ENCODE measurements at places on chromosomes 13 and 19.
A peak's percentile ranks its signal among the peaks of the same experiment; 100 is the strongest.

GRCh38 chr13:111503905-111504695, 183.7 kb downstream of the TEX29 start:
- no peak for DNase-seq

DNA sequence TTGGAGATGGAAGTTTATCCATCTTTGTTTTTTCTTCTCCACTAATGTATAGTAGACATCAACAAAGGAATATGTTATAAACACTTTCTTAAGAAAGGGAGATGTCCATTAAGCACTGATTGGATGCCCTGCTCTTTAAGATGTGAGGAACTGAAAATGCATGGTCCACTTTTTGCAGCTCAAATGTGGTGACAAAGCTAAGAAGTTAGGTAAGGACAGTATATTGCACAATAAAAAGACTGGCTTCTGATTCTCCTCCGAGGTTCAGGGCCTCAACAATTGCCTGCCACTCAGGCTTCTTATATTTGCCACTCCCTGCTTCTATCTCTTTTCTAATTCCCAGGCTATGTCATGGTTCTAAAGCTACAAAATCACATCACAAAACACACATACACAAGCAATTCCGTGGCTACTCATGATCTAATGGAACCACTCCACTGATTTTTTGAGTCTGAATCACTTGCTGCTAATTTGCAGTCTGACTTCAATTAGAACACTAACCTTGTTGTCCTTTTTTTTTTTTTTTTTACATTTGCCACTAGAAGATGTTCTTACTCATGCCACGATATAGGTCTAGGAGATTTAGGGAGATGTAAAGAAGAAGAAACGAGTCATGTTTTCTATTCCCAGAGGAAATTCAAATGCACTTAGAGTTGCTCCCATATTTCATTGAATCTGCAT, 29.6 kb upstream of the TNFSF11 start:
- no peak for DNase-seq

GRCh38 chr13:43244481-43244880, 221.1 kb downstream of the DNAJC15 start:
- DNase-seq: no peak

GRCh38 chr19:7099597-7099921, 30.1 kb downstream of the ZNF557 start:
- DNase-seq: no peak

DNA sequence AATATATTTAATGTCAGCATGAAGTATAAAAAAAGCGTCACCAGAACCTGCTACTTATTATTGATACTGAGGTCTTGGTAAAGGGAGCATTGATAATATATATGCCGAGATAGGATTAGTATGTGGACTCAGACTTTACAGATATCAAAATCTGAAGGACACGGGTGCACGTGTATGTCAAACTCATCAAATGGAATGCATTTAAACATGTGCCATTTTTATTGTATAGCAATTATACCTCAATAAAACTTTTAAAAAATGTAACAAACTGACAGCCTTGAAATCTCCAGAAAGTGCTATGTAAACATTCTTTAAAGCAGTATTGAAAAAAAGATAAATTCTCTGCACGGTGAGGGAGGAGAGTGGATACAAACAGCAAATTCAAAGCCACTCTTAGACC, 157.9 kb downstream of the RNF17 start:
- DNase-seq: no peak

DNA sequence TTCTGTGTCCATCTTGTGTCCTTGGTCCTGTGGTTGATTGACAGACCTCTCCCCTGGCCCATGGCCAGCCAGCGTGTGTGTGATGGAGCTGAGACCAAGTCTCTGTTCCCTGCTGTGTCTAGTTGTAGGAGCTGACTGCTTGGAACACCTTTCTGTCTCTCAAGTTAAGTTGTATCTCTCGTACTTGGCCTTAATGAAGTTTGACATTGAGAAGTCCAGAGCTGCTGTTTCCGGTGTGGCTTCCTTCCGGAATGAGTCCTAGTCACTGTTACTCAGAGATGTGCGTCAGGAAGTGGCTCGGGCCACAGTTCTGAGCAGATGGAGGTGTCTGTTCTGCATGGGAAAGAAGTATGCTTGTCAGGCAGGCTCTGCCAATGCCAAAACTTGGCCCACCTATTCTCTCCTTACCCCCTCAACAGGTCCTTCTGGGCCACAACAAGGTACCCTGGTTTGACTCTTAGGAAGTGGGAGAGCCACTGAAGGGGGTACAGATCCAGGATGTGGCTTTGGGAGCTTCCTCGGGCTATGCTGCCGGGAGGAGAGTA, 54.3 kb downstream of the GATAD2A start:
- DNase-seq: peak; percentile 58

- peak; percentile 97 for DNase-seq
Observed at GRCh38 chr19:11694533-11695439, 44.0 kb downstream of the ZNF823 start.

GRCh38 chr13:59780058-59780457, 383.7 kb downstream of the DIAPH3 start:
- DNase-seq: no peak

GRCh38 chr13:97535614-97536013, 101.6 kb downstream of the RAP2A start:
- DNase-seq: no peak

DNA sequence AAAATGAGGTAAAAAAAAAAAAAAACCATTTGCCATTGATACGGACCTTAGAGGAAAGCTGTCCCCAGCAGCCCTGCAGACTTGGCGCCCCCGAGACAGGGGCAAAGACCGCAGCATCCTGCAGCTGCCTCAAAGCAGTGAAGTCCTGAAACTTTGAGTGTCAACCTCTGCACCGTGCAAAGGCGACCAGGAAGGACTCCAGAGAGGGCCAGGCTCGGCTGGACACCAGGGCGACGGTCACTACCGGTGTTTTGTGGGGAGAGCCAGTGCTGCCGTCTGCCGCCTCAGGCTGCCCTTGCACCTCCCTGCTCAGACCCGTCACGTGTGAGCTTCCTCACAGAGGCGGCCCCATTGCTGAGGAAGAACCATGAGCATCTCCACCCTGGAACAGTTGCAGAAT, 146.7 kb upstream of the SPACA7 start:
- DNase-seq: no peak

- no peak for DNase-seq
Observed at GRCh38 chr13:20491926-20492435, 33.7 kb downstream of the CRYL1 start.

DNA sequence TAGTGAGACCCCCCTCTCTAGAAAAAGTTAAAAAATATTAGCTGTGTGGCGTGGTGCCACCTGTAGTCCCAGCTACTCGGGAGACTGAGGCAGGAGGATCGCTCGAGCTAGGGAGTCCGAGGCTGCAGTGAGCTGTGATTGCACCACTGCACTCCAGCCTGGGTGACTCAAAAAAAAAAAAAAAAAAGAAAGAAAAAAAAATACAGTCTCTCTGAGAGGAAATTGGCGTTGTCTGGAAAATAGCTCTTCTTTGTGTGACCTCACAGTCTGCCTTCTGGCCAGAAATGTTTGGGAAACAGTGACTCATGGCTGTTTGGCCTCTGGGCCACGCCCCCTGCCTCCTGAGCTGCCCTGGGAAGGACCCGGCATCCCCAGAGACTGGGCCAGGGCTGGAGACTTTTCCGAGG, 10.7 kb downstream of the MARCHF2 start:
- peak; percentile 93 for DNase-seq

GRCh38 chr19:2312820-2313501, 5.0 kb upstream of the LINGO3 start:
- no peak for DNase-seq

DNA sequence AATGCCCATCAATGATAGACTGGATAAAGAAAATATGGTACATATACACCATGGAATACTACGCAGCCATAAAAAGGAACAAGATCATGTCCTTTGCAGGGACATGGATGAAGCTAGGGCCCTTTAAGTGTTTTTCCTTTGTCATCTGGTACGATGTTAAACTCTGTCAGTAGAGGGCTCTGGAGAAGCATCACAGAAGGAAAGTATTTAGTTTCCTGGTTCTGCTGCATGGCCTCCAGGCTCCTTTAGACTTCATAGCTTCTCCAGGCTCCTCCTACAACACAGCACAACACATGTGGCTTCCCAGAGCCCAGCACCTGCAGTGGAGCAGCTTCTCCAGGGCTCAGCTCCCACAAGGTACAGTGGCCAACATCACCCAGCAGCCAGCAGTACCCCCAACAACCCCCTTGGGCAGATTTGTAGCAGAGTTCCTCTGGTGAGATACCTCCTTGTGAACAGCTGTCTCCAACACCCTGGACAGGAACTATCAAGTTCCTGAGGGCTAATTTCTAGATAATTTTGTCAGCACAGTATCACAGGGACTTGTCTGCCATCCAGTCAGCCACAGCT, 63.4 kb downstream of the KCTD12 start:
- no peak for DNase-seq

DNA sequence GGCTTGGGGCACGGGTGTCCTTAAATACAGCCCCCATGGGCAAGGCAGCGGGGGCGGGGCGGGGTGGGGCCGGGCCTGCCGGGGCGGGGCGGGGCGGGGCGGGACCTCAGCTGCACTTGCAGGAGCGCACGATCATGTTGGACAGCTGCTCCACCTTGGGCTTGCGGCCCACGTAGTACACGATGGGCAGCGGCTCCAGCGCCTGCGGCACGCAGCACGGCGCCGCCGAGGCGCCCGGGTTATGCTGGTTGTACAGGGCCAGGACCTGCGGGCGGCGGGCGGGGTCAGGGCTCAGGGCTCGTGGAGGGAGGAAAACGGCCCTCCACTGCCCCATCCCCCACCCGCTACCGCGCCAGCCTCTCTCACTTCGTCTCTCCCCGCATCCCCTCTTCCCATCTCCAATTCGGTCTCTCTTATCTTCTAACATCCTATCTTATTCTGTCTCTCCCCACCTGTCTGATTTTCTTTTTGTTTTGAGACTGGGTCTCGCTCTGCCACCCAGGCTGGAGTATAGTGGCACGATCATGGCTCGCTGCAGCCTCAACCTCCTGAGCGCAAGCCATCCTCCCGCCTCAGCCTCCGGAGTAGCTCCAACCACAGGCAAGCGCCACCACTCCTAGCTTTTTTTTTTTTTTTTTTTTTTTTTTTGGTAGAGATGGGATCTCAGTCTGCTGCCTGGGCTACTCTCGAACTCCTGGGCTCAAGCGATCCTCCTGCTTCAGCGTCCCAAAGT, 21.1 kb downstream of the CCDC97 start:
- no peak for DNase-seq

DNA sequence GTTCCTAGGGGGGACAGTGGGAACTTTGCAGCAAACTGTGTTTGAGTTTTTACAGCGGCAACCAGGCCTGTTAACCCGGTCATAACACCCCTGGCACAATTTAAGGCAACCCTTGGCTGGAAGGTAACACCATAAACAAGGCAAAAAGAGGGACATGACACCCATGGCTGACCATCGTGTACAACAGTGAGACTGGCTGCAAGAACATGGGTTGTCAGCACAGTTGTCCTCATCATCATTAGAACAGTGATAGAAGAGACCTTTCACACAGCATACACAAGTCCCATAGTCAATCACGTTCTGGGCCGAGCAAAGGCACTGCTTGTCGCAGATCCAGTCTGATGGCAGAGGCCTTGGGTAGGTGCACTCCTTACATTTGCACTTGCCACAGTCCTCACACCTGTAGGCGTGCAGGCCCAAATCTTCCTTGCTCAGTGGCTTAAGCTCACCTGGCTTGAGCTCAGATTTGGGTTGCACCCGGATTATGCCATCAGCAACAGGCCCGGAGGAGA, 4.1 kb downstream of the SPRY2 start:
- DNase-seq: peak; percentile 19

- no peak for DNase-seq
Observed at GRCh38 chr19:58516964-58517833, 2.4 kb downstream of the ZBTB45 start.

GRCh38 chr19:10748927-10749434, 31.1 kb downstream of the DNM2 start:
- DNase-seq: no peak

DNA sequence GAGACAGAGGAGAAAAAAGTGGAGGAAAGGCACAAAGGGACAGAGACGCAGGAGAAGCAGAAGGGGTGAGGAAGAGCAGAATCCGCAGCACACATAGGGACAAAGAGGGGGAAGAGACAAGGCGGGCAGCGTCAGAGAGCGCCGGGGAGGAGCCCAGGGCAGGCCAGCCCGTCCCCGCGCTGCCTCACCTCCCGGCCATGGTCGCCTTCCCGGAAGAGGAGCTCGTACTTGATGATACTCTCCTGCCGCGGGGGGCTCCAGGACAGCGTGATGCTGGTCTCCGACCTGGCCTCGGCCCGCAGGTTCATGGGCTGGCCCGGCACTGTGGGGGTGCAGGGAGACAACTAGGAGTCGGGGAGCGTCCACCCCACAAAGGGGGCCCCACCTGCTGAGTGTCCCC, 100.6 kb downstream of the PTPRS start:
- DNase-seq: no peak

All from femur (tissue), 1 donor.